ENCODE measurements at places on chromosomes 4 and X.

DNA sequence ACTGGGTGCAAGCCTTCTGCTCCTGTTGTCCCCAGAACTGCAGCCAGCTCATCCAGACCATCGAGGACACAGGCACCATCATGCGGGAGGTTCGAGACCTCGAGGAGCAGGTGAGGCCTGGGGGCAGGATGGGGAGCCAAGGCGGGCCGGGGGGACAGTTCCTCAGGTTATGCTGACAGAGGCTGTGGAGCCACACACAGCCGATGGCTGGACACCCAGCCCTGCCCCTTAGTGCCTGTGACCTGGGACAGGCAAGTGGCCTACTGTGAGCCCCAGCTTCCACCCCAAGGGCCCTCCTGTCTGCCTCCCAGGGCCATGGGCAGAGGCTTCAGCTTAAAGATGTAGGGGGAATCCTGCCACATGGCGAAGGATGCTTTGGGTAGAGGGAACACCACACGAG lies 14.3 kb downstream of the CCDC22 start:
- DNase-seq: no peak

- DNase-seq: no peak
These were observed 11.2 kb upstream of the YIPF7 start for GRCh38 chr4:44662623-44663005.

- DNase-seq: no peak
These were observed 61.1 kb downstream of the PPARGC1A start for GRCh38 chr4:23828779-23829178.

GRCh38 chrX:100635989-100636320 lies 651 bp downstream of the TSPAN6 start:
- DNase-seq: no peak

GRCh38 chr4:127888559-127888958 lies 7.9 kb downstream of the PLK4 start:
- DNase-seq: no peak

DNA sequence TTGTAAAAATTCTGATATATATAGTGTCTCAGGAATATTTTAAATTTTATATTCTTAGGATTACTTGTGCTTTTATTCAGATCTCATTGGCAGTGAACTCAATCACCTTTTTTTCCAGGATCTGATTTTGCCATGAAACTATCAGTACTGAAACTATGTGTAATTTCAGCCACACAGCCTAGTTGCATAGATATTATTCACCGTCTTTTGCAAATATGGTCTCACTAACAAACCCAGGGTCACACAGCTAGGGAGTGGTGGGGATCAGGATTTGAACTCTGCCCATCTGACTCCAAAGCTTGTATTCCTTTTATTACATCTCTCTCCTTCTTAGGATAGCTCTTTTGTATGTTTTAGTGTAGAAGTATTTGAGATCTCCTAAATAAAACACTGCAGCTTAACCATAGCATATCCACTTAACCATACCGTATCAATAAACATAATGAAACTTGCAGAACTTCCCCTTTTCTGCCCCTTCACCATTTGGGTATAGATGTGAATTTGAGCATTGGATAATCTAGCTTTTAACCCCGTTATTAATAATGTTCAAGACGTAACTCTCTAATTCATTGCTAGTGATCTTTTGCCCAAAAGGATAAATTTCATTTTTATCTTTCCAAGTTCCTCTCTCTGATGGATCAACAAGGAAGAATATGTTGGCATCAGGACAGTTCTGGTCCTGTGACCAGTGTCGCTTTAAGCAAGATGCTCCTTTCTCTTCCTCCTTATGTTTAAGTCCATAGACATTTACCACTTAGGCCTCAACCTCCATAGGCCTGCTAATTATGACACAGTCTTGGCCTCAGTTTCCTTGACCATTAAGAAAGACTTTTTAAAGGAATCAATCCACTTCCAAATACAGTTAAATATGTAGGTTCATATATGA lies 74.6 kb downstream of the RAPGEF2 start:
- no peak for DNase-seq

DNA sequence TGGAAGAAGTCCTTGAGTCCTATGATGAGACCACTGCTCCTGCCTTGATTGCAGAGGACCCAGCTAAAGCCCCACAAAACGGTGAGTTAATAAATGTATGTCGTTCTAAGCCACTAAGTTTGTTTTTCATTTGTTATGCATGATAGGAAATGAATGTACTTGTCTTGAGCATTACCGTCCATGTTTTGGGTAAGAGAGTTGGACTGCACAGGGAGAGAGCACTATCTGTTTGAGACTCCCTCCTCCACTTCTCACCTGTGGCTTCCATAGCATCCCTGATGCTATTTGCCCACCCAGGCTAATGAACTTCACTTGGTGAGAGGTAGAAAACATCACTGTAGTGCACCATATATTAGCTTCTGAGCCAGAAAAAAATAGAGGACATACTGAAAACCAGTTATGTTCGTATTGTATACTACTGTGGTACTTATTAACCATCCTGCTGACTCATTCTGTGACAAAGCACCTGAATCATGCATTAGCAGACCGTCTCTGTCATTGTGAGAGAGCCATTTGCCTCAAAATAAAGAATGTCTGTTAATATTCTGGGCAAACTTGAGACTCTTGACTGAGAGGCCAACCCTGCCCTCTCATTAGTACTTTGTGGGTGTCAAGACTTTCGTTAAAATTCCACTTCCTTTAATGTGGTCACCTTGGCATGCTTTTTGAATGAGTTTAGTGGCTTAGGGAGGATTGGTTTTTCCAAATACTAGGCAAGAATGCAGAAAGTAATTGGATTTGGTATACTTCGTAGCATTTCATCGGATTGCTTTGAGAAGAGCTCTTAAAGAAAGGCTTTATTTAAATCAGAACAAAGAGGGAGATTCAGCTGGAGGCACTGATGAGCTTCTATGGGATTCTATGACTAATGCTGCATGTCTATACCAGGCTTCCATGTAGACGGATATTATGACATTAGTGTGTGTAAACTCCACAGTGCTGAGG lies 99.3 kb upstream of the GRPR start:
- no peak for DNase-seq

- no peak for DNase-seq
These were observed 161.1 kb upstream of the NAP1L5 start for GRCh38 chr4:88858752-88859151.

DNA sequence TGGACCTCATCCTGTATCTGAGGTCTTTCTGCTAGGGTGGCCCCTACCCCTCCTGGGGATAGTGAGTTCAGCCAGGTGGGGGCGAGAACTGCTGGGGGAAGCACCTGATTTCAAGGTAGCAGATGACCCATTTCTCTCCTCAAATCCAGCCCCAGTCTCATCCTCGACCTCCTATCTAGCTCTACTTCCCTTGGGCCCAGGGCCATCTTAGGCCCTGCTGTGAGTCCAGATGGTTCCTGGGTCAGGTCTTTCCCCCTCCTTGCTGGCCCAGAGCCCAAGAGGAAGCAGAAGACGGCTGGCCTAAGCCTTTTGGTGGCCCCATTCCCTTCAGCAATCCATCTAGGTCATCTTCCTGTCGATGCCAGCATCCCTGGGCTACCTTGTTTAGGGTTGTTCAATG lies 3.3 kb downstream of the CDK16 start:
- DNase-seq: no peak

GRCh38 chr4:95556207-95556859 lies 7.6 kb upstream of the UNC5C start:
- no peak for DNase-seq

DNA sequence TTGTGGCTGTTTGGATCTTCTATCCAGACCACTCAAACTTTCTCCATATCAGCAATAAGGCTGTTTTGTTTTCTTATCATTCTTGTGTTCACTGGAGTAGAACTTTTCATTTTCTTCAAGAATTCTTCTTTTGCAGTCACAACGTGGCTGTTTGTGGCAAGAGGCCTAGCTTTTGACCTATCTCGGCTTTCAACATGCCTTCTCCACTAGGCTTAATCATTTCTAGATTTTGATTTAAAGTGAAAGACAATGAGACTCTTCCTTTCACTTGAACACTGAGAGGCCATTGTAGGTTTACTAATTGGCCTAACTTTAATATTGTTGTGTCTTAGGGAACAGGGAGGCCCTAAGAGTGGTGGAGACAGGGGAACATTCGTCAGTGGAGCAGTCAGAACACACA lies 19.1 kb downstream of the FGF2 start:
- DNase-seq: no peak

GRCh38 chrX:8971116-8971515 lies 62.8 kb downstream of the FAM9B start:
- no peak for DNase-seq

DNA sequence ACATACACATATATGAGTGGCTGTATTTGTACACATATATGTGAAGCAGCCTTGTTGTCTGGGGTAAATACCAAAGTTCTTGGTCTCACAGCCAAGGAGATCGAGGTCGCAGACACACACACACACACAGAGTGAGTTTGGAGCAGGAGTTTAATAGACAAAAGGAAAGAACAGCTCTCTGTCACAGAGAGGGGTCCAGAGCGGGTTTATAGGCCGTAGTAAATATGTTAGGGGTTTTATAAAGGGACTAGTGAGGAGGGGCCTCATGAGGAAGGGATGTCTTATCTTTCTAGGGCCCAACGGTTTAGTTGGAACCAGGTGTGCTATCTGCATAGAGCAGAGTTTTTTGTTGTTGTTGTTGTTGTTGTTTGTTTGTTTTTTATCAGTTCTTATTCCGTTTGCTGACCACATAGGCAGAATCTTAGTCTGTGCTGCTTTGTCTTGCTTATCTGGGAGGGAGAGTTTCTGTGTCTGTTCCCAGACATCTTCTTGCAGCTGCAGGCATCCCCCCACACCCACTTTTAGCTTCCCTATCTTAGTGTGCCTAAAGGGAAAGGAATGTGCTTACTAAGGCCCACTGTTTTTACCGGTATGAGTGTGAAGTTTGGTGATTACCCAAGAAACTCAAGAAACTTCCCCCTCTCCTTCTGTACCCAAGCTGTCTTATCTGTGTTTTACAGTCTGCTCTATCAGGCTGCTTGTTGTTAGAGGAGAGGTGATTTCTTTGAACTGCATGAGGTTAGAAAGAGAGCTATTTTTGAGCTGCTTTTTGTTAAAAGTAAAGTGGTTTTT lies 91.9 kb downstream of the TENT5D start:
- no peak for DNase-seq

- DNase-seq: no peak
These were observed 4.3 kb downstream of the CHIC2 start for GRCh38 chr4:54060116-54060515.

DNA sequence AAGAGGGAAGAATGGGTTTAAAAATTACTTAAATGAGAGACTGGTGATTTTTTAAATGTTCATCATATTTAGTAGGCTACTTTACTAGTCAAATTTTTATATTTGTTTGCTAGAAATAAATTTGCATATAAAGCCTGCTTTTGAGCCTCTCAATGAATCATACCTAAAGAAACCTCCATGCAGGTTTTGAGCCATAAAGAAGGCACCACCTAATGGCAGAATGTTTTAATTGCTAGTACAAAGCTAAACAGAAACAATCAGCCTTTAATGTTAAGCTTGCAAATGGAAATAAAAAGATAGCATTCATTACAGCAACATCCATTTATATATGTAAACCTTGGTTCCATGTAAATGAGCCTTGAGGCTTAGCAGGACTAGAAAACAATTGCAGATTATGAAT lies 989.7 kb downstream of the CCSER1 start:
- DNase-seq: no peak

GRCh38 chr4:166341992-166342391 lies 469.0 kb downstream of the TLL1 start:
- DNase-seq: no peak

Data from AG09309 (cell line).